Germinal center (tissue), 1 donor: ENCODE measurements at places on chromosomes 6 and 20.

DNA sequence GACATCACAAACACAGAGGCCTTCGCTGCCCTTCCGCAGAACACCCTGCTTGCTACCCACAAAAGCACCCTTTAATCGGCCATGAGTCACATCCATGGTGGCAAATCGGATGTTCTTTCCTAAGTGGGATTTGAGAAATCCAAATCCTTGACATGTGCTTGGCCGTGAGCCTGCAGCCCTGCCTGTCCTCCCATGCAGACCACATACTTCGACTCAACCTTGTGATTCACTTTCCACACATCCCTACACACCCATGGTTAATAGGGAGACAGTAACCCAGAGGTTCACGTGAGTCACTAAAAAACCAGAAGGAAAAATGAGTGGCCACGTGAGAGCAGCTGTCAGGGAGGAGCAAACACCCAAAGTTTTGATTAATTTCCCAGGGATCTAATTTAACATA lies 19.4 kb downstream of the RAMACL start:
- DNase-seq, result no peak

GRCh38 chr6:3205913-3206312 lies 21.5 kb downstream of the TUBB2B start:
- no peak for DNase-seq

- no peak for DNase-seq
Measured at GRCh38 chr6:89251170-89251569, 34.0 kb upstream of the GABRR1 start.

GRCh38 chr20:40499391-40499790 lies 189.6 kb downstream of the MAFB start:
- DNase-seq, result no peak

DNA sequence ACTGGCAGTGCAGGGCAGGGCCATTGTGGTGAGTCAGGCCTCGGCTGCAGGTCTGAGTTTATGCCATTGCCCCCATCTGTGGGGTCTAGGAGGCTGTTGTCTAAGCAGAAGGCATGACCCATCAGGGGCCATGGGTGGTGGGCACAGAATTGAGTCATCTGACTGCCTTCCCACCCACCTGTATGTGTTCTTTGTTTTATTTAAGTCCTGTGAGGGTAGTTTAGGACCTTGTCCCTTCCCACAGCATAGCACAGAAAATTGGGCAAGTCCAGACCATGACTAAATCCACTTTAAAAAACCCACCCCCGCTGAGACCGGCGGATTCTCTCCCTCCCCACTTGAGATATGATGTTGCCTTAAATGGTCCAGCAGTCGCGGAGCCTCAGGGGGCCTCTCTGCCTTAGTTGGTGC lies 40.3 kb downstream of the ERMARD start:
- DNase-seq, result no peak

DNA sequence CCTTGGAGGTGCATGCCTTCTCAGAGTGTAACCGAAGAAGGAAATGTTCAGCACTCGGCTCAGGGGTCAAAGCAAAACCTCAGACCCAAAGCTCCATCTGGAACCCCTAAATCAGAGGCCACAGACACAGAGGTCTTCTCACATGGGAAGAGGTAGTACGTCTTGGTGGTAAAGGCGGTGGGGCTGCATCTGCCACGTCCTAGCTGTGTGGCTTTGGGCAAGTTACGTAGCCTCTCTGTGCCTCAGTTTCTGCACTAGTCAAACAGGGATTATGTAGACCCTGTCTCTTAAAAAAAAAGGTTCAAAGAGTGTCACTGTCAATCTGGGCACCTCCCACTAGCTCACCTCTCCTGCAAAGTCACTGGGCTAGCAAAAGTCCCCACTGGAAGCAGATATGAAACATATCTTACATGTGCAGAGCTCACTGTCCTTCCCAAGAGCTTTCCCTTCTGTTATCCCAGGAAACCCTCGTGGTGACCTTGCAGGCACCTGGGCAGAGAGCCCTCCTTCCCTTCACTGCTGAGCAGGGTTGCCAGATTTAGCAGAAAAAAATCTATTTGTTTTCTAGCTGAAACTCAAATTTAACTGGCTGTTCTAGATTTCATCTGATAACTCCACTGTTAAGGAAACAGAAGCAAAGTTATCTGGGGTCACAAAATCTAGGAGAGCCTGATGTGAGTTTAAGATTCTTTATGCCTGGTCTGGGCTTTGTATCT lies 18.0 kb upstream of the NAA20 start:
- no peak for DNase-seq

GRCh38 chr20:40282541-40282940 lies 406.5 kb downstream of the MAFB start:
- DNase-seq, result no peak

DNA sequence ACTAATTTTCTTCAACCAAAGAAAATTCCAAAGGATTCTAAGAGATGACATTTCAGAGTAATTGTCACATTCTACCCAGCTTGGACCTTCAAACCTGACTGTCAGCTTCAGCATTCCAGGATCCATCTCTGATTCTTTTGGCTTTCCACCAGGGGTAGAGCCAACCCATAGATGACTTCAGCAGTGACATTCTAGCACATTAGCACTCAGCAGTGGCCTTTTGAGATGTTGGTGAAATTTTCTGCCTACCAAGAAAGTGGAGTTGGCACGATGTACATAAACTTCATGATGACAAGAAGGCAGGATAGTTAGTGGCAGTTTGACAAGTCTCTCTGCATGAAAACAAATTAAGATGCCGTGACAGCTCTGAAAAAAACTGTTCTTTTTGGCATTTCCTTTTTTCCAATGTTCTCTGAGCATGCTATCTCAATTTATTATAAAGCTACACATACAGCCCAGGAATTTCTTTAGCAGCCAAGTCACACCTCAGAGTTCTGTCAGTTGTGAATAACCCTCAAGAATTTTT lies 466.5 kb upstream of the RNF217 start:
- no peak for DNase-seq

- no peak for DNase-seq
Measured at GRCh38 chr6:101226677-101227135, 166.8 kb upstream of the GRIK2 start.

- peak; percentile 28 for DNase-seq
Measured at GRCh38 chr6:13615792-13616120, 621 bp downstream of the NOL7 start.

GRCh38 chr6:136250686-136251008 lies 536 bp upstream of the MTFR2 start:
- DNase-seq, result peak; percentile 13

DNA sequence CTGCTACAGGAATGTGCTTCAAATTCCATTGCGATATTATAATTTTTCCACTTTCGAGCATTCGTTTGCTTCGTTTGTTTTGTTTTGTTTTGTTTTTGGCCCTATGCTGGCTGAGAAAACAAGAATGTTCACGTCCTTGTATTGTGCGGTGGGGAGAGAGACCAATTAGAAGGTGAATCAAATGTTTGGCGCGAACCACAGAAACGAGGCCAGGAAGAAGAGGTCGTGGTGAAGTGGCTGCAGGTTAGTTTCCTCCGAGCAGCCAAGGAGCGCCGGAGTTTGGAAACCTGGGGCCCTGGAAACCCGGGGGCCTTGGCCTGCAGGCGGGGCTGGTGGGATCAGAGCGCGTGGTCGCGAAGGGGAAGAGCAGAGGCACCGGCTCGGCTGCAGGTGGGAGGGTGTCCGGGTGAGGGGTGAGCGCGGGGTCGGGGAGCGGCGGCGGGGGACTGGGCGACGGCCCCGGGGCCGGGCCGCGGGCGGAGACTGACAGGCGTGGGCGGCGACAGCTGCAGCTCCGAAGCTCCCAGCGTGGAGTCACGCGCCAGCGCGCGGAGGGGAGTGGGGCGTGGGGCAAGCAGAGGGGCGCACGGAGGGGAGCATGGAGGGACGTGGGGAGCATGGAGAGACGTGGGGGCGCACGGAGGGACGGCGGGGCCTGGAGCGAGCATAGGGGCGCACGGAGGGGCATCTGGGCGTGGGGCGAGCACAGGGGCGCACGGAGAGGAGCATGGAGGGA lies 141.5 kb upstream of the PDE10A start:
- no peak for DNase-seq

DNA sequence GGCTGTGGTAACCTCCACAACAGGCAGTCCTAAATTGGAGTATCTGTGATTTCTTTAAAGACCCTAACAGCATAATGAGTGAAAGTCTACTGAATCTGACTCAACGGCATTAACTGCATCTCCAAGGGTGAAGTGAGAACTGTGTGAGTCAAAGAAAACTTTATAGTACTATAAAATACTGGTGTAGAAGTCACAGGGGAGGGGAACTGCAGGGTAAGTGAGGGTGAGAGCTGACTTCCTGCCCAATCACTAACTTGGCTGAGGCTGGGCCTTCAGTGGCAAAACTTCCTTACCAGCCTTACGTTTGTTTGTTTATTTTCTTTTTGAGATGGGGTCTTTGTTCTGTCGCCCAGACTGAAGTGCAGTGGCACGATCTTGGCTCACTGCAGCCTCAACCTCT lies 109.8 kb downstream of the PTPRK start:
- DNase-seq, result no peak

DNA sequence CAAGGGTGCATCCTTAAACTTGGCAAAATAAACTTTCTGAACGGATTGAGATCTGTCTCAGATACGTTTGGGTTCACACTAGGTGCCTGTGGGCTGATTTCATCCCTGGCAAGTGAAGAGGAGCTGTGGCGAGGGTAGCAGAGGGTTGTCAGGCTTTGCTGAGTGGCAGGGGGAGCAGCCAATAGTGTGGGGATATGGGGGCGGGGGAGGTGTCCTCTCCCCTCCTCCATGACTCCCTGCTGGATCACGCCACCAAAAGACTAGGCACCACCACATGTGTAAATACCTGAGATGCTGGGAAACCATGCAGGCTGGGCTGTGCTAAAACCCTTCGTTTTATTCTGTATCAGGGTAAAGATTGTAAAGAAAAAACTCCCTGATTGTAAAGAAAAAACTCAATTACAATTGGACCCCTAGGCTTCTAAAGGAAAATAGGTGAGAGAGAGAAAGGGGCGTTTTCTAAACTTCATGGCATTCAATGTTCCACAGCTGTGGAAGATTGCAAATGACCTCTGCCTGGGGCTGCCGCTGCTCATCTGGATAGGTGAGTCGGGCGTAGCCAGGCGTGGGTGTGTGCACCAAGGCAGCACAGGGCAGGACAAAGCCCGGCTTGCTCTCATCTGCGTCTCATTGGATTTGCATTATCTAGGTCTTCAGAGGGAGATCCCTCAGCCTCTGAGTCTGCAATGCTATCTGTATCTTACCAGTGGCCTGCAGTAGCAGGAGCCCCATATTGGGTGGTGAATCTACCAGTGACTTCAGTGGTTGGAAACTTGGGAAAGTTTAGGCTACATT lies 26.9 kb upstream of the ADTRP start:
- DNase-seq, result no peak

DNA sequence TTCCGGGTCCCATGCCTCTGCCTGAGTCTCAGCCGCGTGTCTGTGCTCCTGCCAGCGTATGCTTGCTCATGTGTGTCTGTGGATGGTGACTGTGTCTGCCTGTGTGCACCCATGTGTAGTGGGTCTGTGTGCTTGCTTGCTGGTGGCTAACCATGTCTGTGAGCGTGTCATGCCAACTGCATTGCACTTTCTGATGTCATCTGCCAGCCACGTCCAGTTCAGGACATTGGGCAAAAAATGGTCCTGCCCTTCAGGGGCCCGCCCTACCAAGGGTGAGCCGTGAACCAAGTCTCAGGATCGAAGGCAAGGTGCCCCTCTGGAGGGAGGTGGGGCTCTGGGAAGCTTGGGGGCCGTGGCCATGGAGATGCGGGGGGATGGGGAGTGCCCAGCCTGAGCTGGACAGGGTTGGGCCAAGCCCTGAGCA lies 9.4 kb upstream of the ZBTB46 start:
- no peak for DNase-seq

DNA sequence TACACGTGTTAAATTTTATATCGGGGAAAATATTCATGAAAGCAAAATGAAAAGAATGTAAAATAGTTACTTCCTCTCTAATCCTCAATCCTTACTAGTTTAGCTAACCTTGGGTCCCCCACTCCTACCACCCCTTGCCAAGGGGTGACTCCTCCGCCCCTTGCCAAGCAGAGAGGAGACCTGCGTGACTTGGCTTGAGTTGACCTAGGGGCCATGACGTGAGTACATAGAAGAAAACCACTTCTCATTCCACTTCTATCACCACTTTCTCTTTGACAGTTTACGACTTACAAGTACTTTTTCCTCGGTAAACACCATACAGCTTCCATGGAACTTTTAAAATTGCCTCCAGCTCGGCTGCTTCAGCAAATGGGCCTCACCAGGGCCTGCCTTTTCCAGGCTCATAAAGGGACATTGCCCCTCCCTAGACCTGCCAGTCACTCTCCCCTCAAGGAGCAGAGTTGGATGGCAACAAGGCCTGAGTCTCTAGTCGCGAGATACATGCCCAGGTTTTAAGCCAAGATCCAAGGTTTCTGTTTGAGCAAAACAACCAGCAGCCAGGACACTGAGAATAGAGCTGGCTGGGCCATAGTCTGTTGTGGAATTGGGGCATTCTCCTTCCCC lies 29.9 kb downstream of the SDCBP2 start:
- no peak for DNase-seq

DNA sequence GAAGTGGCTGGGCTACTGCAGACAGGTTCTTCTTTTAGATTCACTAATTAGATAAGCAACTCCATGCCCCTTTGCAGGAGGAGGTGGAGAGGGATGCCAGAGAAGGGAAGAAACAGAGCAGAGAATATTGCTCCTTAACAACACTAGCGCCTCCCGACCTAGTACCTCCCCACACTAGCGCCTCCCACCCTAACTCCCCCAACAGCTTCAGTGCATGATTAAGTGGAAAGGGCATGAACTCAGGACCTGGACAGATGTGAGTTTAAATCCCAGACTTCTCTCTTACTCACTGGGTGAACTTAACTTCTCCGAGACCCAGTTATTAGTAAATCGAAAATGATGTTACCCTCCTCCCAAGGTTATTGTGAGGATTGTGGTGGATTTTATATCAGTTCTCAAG lies 25.7 kb downstream of the STX11 start:
- DNase-seq, result no peak

DNA sequence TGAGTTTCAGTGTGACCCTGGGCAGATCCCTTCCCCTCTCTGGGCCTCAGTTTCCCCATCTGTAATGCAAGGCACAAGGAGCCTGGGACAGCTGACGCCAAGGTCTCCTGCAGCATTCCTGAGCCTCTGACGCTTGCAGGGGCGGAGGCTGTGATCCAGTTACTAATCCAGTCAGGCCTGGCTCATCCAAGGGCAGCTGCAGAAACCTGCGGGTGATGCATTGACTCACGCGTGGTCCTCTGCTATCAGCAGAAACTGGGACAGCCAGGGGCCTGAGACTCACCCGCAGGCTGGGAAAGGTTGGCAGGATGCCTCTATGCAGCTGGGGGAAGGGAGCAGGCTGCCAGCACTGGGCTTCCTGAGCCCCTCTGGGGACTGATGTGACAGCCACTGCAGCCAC lies 65.0 kb upstream of the SIRPA start:
- DNase-seq, result no peak

GRCh38 chr20:43349841-43350240 lies 107.9 kb upstream of the SRSF6 start:
- DNase-seq, result no peak

DNA sequence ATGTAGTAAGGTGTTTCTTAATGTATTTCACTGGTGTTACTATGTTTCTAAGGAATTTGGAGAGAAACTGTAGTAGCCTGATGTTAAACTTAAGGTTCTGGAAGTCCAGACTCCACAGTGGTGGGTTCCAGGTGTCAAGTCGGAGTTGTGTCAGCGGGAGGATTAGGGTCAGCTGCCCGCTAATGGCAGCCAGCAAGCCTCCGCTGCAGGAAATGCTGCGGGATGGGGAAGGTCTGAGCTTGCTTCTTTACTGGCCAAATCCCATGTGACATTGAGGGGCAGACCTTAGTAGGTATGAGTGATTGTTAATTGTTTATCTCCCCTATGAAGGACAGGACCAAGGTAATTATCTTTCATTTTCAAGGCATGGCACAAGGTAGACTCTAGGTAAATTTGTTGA lies 3.7 kb upstream of the ARID1B start:
- no peak for DNase-seq
